Suppressor macrophage treated with lipopolysaccharide for 4 hours (primary cell): ENCODE measurements at places on chromosomes 2 and 18.
A peak's percentile ranks its signal among the peaks of the same experiment; 100 is the strongest.

- DNase-seq: no peak
Measured at GRCh38 chr2:150610670-150611279, 123.3 kb upstream of the RND3 start.

GRCh38 chr2:191687867-191688266 lies 9.9 kb downstream of the NABP1 start:
- peak; percentile 38 for DNase-seq

- DNase-seq: no peak
Measured at GRCh38 chr2:232347369-232347768, 31.2 kb upstream of the ALPP start.

- peak; percentile 91 for DNase-seq
Measured at GRCh38 chr2:130824492-130825061, 12.1 kb upstream of the ARHGEF4 start.

- DNase-seq: no peak
Measured at GRCh38 chr18:60347526-60348045, 25.0 kb downstream of the MC4R start.

GRCh38 chr2:237694415-237695194 lies 67.2 kb downstream of the LRRFIP1 start:
- DNase-seq: peak; percentile 66

- DNase-seq: no peak
Measured at GRCh38 chr2:223788826-223789225, 48.6 kb downstream of the AP1S3 start.

- DNase-seq: peak; percentile 64
Measured at GRCh38 chr18:48851599-48851960, 99.2 kb downstream of the SMAD7 start.

- no peak for DNase-seq
Measured at GRCh38 chr2:235365743-235366142, 128.1 kb upstream of the AGAP1 start.

GRCh38 chr2:144459937-144460336 lies 60.0 kb downstream of the ZEB2 start:
- DNase-seq: peak; percentile 83

GRCh38 chr2:197198890-197199289 lies 111.7 kb downstream of the ANKRD44 start:
- DNase-seq: peak; percentile 67

DNA sequence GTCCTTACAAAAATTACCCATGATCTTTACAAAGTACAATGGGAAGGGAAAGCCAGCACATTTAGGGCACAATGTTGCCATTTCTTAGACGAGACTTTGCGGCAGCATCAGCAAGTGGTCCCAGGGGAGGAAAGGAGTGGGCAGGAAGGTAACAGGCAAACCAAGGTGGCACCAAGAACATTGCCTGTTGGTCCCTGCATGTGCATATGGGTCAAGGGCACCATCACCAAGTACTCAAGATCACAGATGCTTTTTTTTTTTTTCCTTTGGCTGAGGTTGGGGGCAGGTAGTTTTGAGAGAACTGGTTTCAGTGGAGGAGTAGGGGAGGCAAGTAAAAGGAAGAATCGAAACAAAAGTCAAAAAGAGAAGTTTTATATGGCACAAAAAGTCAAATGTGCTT lies 752 bp upstream of the CYTIP start:
- DNase-seq: no peak

- DNase-seq: peak; percentile 41
Measured at GRCh38 chr18:3689986-3690763, 240.2 kb downstream of the TGIF1 start.

DNA sequence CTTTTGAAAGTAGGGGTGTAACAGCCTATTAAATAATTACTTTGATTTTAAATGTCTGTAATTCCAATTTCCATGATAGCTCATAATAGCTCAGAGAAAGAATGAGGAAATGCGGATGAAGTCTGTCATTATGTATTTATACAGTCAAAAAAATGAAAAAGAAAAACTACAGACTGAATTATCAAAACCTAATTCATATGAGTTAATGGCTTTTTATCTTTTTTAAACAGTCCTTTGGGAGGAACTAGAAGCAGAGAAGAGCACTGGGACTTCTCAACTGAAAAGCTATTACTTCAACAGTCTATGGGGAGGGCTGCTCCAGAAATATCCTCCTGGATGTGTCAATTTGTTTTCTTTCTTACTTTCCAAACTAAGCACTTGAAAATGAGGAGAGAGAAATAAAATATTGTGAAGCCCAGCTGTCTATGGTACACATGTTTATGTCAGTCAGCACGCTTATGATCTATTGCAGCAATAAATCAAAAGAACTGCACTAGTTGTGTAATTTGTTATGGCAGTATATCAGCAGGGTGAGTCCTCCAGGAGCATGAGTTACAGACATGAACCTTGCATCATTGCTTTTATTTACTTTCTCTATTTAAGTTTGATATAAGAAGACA lies 1550.2 kb downstream of the LRP1B start:
- DNase-seq: no peak

DNA sequence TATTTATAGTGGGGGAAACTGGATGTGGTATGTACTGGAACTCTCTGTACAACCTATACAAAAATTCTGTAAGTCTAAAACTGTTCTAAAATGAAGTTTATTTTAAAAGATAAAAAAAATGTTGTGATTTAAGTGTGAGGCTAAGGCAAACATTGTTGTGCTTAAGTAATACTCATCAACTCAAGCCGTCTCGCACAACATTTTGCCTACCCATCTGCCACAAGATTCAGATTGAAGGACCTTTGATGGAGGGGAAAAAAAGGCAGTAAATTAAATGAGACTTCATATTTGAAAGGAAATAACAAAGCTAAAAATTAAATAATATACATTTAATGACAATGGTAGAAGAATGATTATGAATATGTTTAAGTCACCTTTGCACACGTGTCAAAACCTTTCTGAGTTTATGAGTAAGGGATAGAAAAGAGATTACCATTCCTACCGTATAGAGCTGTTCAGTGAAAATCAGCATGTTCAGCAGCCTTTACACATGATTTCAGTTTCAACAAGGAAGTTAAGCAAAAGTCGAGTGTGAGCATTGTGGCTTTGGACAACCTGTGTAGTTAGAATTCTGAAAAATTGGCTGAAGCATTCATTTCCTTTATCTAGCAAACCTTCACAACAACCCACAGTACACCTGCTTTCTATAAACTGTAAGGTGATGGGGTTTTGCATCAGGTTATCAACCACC lies 499.3 kb downstream of the IRS1 start:
- DNase-seq: peak; percentile 33

GRCh38 chr2:234964631-234965461 lies 13.0 kb downstream of the SH3BP4 start:
- no peak for DNase-seq

GRCh38 chr18:8034674-8035073 lies 467.6 kb downstream of the PTPRM start:
- DNase-seq: no peak

GRCh38 chr2:218860950-218861381 lies 1.4 kb downstream of the WNT6 start:
- no peak for DNase-seq

- DNase-seq: no peak
Measured at GRCh38 chr18:2526329-2526728, 45.0 kb downstream of the METTL4 start.

GRCh38 chr2:4914551-4914950 lies 777.6 kb upstream of the SOX11 start:
- no peak for DNase-seq

- peak; percentile 14 for DNase-seq
Measured at GRCh38 chr2:10964052-10964790, 52.5 kb downstream of the KCNF1 start.

DNA sequence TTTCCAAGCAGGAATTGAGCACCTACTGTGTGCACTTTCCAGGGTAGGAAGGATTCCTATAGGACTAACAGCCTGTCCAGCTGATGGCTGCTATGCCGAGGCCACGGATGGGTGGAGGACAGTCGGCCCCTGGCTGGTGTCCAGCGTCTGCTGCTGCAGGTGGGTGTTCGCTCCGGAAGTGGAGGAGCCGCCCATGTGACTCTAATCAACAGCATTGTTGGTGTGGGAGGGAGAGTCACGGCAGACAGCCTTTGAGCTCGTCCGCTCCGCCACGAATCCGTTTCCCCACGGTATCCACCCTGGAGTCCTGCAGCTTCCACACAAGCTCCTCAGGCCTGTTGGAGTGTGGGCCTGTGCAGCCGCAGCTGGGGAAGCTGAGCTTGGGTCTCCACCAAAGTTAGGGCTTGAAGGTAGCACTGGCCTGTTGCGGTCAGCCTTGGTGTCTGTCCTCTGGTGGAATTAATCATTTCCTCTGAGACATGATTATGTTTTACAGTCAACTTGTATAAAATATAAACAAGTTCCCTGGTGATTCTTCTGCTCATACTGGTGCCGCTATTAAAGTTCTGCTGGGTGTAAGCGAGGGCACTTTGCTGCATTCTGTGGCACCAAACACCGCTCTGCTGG lies 185.9 kb upstream of the TPO start:
- DNase-seq: no peak

DNA sequence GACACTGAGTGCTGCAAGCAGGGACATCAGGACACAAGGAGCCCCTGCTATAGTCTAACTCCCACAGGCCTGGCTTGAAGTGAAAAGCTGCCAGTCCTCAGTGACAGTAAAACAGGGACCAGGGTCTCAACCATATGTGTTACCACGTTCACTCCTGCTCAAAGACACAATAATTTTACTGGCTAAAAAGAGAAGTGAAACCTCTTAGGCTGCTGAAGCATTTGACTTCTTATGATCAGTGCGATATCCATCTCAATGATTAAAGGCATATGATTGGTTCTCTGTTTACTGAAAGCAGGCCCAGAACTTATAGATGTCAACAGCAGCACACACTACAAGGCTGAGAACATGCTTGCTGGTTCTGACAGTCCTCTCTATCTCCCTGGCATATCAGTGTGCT lies 129.8 kb upstream of the LMAN1 start:
- DNase-seq: no peak

GRCh38 chr2:111221701-111222100 lies 101.0 kb downstream of the BCL2L11 start:
- DNase-seq: no peak

GRCh38 chr2:63438181-63438580 lies 150.1 kb downstream of the WDPCP start:
- no peak for DNase-seq

DNA sequence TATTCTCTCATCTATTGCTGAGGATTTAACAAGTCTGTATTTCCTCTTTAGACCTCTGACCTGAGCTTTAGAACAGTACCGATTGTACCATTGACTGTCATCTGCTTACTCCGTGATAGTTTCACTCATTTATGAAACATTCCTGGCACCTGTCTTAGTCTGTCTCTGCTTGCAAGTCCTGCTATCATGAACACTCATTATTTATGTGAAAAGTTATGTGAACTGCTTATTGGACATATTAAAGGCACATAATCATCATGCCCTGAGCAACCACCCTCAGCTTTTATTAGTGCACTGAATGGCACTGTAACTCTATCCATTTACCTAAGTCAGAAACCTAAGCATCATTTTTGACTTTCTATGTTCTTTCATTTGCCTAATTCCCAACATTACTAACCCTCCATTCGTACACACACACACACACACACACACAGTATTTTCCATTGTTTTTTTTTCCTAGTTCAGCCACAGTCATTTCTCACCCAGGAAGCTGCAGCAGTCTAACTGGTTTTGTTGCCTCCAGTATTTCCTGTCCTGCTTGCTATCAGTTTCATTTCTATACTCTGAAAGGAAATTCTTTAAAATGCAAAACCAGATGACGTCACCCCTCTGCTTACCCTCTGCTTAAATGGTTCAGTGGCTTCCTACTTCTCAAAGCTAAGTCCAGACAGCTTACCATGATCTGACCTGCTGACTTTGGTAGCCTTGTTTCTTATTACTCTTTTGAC lies 146.1 kb downstream of the HAUS1 start:
- DNase-seq: peak; percentile 97

DNA sequence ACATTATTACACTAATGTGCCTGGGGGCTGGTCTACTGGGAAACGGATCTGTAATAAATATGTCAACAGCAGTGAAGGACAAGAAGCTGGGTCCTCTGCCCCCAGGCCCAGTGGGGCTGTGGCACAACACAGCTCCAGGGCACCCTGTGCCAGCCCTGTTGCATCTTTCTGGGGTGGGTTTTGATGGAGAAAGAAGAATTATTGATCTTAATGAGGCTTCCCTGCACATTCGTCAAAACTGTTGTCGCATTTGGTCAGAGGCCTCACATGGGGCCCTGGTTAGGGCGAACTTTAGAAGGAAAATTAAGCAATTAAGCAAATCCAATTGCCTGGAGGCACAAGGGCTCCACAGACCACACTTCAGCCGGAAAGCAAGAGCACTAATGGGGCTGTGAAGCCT lies 30.0 kb upstream of the TWIST2 start:
- no peak for DNase-seq

DNA sequence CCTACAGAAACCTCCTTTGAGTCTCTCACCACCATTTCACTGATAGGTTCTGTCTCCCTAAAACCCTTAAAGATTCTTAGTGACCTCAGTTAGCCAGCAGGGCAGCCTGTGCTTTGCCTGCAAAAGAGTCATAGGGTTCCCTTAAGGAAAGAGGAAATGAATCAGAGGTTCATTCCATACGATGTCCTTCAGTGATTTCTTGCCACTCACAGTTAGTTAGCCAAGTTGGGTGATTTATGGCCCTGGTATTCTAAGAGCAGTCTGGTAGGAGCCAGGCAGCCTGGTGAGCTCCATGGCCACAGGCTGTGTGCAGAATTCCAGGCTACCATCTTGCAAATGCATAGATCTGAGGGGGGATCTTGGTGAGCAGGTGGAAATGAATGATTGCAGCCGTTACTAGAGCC lies 18.7 kb upstream of the CCBE1 start:
- no peak for DNase-seq

DNA sequence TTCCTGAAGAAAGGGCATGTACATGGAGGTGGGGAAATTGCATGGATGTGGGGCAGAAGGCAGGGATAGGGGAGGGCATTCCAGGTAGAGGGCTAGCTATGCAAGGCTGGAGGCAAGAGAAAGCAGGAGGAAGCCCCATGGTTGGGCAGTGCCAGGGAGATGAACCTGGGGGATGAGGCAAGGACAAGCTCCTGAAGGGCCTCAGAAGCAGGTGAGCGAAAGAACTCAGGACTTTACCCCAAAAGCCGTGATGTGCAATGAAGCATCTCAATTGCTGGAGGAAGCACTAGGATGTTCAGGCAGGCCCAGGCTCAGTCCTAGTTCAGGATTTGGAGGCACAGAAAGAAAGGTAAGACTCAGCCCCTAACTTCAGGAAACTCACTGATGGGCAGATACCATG lies 117.0 kb upstream of the EPAS1 start:
- no peak for DNase-seq

- no peak for DNase-seq
Measured at GRCh38 chr2:70044290-70045040, 42.8 kb upstream of the PCBP1 start.

DNA sequence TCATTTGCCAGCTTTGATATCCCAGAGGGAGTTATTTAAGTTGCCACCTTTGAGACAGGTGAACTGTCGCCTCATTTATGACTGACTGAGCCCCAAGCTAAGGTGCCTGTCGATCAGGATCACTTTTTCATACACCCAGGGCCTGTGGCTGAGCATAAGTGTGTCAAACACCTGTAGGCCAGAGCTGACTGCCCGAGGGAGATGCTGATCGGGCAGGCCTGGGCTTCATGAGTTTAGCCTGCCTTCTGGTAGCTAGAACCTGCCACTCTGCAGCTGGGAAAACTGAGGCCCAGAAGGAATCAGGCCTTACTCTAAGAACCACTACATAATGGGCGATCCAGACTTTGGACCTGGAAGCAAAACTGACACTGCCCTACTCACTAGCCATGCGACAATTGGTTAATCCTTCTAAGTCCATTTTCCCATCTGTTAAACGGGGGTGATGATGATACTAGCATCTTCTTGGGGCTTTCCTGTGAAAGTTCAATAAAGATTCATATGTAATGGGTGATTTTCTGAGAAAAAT lies 188.7 kb upstream of the GLI2 start:
- no peak for DNase-seq

- no peak for DNase-seq
Measured at GRCh38 chr2:36482576-36483214, 115.3 kb downstream of the FEZ2 start.
